Stimulated activated CD8-positive, alpha-beta memory T cell treated with anti-CD3 and anti-CD28 coated beads, Interleukin-7, amount 100 ng/mL, for 48 hours (primary cell): ENCODE measurements at places on chromosomes 2 and 18.

GRCh38 chr18:63562284-63562683 lies 20.1 kb downstream of the SERPINB12 start:
- no peak for DNase-seq

DNA sequence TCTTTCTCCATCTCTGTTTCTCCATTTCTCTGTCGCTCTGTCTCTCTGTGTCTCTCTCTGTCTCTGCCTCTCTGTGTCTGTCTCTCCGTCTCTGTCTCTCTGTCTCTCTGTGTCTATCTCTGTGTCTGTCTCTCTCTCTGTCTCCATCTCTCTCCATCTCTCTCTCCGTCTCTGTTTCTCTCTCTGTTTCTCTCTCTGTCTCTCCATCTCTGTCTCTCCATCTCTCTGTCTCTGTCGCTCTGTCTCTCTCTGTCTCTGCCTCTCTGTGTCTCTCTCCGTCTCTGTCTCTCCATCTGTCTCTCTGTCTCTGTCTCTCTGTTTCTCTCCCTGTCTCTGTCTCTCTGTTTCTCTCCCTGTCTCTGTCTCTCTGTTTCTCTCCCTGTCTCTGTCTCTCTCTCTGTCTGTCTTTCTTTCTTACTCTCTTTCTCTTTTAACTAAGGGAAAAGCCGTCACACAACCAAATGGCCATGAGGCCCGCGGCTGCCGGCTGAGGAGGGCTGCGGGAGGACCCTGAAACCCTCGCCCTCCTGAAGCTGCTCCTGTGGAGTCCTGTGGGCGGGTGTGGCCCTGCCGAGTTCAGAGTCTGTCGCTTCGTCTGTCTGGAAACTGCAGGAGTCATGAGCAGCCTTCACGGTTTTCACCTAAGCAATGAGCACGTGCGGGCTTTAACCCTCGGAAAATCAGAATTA lies 29.3 kb downstream of the NFATC1 start:
- no peak for DNase-seq

DNA sequence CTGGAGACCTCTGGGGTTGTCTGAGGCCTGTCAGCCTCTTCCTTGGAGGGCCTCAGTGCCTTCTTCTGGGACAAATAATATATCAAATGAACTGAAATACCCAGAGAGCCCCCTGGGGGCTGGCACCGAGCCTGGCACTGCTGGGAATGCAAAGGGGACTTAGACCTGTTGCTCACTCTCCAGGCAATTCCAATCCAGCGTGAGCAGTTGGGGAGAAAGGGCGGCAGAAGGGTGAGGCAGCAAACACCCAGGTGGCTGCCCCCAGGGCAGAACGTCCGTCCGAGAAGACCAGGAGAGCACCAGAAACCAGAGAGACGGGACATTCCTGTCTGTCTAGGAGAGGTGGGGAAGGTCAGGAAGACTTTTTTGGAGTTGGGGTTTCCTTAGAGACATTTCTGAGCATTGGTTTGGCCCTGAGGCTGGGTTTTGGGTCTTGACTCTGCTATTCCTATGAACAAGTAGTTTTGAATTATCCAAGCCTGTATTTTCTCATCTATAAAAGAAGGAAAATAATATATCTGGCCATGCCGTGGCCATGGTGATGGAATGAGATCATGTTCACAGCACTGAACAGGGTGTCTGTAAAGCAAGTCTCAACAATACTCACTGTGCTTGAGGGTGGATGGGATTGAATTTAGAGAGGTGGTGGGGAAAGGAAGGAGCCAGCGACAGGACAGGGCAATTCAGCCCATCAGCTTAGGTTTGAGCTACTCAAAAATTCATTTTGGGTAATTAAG lies 44.3 kb upstream of the ZBTB7C start:
- no peak for DNase-seq

DNA sequence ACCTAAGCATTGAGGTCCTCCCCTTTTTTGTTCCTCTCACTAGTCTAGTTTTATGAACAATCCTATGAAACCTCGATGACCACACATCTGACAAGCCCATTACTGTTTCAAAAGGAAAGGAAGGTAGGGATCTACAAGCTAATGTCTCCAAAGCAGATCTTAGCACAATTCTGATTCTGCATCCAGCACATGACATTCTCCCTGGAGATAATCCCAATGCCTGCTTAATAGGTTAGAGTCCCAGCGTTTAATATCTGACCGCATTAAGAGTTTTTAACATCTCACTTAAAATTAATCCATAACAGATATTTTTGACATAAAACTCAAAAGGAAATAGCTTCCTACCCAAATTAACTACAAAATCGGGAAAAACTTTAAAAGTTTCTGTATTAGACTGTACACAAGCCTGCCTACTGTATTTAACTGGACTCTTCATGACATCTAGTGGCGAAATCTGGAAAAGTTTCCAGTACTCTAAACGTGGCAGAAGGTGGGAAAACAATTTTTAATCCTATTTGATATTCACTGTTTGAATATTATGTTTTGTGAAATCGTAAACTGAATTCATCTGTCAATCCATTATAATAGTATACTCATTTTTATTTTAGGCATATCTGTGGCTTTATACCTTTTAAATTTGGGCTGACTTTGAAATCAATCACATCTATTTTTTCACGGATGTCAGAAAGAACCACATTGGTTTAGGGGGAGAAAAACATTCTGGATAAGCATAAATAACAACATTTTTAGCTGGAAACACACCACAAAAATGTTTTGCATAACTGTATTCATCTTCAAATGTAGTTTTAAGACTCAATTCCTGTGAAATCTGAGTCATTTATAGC lies 62.4 kb downstream of the TXNL1 start:
- DNase-seq, result no peak

DNA sequence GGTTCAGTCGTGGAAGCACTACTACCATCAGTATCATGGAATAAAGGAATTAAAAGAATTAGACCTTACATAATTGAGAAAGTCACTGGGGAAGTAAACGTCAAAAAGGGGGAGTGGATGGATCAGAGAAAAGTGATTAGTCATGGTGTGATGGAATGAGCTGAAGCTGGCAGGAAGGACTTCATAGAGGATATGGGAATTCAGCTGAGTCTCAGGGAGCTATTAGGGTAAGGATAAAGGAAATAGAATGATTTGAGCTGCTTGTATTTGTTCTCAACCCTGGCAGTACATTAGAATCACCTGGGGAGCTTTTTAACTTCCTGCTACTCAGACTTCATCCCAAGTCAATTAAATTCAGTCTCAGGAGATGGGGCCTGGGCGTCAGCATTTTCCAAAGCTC lies 53.4 kb upstream of the SETBP1 start:
- no peak for DNase-seq

- no peak for DNase-seq
Observed at GRCh38 chr2:88753833-88754584, 62.5 kb downstream of the RPIA start.

DNA sequence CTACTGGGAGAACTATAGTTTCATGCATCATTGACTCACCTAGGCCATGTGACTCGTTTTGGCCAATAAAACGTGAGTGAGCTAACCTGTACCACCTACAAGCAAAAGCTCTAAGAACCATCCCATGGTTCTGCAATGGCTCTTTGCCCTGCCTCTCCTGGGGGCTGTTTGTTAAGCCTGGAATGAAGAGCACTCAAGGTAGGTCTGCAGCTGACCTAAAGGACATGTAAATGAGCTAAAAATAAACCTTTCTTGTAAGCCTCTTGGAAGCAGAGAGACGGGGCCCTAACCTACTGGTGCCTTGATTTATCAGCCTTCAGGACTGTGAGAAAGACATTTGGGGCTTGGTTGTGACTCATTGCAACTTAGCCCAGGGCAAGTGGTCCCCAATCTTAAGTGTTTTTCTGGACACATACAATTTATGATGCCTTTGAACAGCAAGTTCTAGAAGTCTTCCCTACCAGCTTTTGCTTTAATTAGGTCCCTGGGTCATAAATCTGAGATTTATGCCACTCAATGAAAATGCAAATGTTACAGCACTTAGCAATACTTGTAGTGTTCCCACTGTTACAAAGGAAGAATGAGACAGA lies 107.4 kb downstream of the OSBPL6 start:
- DNase-seq, result no peak

DNA sequence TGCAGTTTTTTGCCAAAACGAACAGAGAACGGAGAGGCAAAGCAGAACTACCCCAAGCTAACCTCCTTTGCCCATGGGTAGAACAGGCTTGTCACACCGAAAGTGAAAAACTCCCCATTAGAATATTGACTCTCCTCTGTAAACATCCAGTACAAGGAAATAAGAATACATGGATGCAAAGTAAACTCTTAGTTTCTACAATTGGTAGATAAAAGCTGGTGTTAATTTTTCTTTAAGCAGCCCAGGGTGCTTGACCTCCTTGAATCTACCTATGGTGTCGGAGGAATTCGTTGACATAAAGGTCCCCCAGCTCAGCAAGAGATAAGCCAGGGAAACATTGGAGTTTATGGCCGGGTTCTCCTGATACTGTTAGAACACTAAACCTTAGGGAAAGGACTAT lies 48.4 kb upstream of the DSG1 start:
- no peak for DNase-seq

DNA sequence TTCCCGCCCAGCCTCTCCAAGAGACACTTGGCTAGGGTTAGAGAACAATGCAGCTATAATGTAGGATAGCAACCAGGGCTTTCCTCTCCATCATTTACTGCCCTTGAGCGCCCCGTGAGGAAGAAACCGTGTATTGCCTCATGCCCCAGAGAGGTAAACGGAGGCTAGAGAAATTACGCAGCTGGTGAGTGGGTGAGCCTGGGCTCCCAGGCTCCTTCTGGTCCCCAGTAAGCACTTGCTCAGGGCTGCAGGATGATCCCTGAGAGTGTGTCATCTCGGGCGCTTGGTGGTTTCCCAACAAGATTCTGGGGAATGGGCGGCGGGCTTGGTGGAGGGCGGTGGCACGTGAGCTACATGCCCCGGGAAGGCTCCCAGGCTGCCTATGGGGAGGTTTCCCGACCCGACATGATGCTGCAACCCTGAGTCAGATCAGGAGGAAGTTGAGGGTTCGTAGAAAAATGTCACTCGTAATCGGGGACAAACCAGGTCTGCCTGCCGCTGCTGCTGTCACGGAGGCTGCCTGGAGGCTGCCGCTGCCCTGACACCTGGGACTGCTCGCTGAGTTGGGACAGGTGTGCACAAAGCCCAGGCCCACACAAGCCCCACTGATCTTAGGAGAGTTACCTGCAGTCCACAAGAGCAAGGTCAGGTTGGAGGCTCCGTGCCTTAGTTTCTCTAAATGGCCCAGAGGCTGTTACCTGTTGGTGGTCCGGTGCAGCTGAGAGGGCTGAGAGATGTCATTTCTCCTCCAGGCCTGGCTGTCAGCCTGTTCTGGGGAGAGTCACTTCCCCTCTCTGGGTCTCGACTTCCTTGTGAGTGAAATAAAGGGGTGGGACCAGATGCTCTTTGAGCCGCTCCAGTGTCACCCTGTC lies at the start of gene GPR55:
TSS of gene GPR55 (minus strand) at position 773 of the 872 bp plus-strand sequence. CDS start 14,280 bp downstream, outside the sequence.
- DNase-seq, result peak; percentile 60

DNA sequence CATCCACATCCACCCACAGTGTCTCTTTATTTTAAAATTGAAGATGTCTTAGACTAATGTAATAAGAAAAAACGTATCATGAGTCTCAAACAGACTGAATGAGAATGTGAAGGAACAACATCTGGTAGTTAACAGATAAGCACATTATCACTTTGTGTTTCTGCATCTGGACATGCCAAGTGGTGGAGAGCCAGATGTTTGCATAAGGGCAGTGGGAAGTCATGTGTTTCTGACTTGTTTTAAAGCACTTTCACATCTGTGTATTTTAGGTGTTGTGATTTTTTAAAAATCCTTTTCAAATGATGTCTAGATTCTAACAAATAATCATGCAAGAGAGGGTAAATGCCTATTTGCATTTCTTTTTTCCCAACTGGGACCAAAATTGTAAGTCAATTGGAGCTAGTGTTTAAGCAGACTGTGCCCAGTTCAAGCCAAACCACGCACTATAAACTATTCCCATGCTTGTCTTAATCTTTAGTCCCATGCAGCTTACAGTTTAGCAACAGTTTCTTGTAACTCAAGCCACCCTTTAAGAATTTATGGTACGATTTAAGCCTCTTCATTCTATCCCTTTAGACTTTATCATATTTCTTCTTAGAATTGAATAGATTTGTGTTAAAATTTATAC lies 272.7 kb upstream of the DOK6 start:
- DNase-seq, result no peak

GRCh38 chr2:240722796-240723735 lies 31.4 kb downstream of the AQP12A start:
- no peak for DNase-seq

DNA sequence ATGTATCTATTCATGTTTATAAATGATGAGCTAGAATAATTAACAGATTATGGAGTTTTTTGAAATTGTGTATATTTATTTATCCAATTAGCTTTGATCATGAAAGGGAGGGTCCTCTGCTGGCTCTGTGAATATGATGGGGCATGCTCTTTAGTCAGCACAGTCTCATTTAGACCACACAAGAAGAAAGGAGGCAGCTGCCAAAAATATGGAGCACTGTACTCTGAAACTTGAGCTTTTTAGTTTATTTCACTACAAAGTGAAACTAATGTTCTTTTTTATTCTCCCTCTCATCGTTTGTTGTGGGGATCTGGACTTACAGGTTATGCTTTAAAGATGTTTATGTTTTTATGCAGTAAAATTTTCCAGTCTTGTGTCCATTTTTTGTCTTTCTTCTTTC lies 266.9 kb upstream of the GULP1 start:
- no peak for DNase-seq

- DNase-seq, result no peak
Observed at GRCh38 chr2:160076914-160077313, 14.5 kb upstream of the PLA2R1 start.
